ENCODE measurements at places on chromosomes 4 and X.

DNA sequence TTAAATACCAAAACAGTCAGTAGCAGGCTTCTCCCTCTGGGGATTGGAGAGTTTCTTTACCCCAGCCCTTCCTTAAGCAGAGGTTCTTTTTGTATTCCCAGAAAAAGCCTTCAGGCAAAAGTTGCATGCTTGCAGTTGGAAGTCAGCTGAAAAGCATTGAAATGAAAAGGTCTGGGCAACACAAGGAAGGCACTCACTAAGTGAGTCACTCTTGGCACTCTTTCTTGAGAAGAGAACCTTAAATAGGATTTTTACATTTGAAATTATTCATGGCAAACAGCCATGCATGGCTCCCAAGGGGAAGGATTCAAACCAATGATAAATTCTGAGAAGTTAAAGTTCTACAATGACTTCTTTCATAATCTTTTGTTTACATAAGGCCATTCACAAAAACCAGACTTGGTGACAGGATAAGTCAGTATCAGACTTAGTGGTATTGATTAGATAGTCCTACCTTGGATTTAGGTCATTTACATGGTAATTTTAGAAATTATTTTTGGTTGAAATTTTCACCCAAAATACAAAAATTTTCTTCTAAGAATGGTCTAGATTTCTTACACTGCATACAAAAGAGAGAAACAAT lies 2068.9 kb downstream of the PCDH7 start:
- no peak for DNase-seq

- no peak for DNase-seq
Measured at GRCh38 chrX:38704146-38704882, 96.9 kb upstream of the MID1IP1 start.

DNA sequence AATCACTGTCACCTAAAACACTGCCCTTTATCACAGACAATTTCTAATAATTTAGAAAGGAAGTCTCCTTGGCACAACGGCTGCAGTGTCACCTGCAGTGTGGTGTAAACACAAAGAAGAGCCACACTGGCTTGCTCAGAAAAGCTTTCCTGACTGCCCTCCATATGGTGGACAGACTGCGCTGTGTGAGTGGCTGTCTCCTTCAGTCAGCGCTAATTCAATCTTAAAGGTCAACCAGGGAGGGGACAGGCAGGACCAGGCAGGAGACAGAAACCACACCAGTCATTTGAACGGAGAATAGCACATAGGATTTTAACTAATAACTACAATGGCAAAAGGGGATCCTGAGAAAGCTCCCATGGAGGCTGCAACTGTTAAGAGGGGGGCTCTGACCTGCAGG lies 132.1 kb downstream of the NSUN7 start:
- no peak for DNase-seq

DNA sequence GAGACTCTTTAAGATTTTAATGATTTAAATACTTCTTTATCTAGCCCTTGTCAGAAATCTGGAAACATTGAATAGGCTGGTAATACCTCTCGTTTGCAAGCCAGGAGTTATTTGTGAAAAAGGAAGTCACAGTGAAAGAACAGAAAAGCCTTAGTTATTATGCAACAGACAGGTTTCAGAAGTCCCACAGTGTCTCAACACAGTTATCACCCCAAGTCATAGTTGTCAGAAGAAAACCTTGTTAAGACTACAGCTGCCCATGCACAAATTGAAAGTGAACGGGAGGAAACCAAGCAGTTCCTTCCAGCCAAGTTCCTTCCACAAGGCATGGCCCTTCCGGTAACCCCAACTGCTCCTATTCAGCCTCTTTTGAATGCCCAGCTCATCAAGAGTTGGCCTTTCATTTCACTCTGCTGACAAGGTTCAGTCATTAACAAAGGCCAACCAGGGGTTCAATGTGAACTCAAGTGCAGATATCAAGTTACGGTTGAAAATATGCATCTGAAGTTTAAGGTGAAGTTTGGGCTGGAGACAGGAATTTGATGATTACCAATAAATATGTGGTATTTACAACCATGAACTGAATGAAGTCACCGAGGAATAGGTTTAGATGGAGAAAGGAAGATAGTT lies 15.6 kb downstream of the ALPK1 start:
- no peak for DNase-seq

GRCh38 chr4:176788248-176788647 lies 4.5 kb downstream of the VEGFC start:
- DNase-seq: no peak

- no peak for DNase-seq
Measured at GRCh38 chr4:87370068-87370467, 20.9 kb downstream of the HSD17B11 start.

GRCh38 chr4:173492315-173492714 lies 37.7 kb downstream of the HAND2 start:
- DNase-seq: no peak

DNA sequence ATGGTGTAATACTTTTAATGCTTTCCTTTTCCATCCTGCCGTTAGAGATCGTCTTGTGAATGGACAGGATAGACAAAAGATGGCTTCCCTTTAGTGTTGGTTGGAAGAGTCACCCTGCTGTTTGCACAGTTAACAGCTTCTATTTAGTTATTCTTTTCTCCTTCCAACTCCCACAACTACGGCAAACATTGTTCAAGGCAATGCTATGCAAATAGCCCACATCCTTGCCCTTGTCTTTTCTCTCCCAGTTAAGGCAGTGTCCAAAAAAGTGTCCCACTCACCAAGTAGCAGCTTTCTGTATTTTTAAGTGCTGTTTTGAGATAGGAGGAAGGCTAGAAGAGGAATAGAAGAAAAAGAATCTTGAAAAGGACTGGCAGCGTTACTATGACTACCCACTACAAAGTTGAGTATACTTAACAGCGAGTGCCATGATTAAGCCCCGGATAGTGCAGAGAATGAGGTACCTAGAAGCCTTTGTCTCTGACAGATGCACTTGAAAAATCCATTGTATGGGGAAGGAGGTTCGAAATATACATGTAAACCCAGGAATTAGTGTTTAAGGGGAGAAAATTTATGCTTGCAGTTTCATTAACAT lies 12.1 kb upstream of the RUFY3 start:
- DNase-seq: no peak

DNA sequence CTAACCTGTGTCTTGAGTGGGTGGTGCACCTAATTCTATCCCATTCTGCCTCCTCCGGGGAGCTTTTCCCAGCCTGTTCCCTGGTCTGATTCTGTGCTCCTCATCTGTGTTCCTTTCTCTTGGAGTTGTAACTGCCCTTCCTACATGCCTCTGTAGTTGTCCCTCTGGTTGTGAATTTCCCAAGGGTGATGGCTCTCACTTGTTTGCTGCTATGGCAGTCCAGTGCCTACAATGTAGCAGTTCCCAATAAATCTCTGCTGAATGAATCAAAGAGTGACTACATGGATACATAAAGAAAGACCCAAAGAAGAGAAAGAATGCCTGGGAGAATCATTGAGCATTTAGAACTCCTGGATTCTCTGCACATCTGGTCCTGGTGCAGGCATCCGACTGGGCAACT lies 141.6 kb downstream of the HS3ST1 start:
- no peak for DNase-seq

DNA sequence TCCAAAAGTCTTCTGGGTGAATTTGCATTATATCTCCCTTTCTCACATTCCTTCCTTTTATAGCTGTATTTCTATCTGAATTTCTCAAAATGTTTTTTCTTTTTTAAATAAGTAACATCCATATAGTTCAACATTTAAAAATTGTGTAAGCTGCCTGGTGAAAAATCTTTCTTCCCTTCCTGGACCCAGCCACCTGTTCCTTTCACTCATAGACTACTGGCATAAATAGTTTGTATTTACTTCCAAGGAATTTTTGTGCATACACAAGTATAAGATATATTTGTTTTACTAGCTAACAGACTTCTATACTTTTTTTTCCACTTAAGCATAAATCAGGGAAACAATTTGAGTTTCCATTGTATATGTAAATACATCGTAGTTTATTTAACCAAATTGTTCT lies 35.7 kb downstream of the PACRGL start:
- DNase-seq: no peak

DNA sequence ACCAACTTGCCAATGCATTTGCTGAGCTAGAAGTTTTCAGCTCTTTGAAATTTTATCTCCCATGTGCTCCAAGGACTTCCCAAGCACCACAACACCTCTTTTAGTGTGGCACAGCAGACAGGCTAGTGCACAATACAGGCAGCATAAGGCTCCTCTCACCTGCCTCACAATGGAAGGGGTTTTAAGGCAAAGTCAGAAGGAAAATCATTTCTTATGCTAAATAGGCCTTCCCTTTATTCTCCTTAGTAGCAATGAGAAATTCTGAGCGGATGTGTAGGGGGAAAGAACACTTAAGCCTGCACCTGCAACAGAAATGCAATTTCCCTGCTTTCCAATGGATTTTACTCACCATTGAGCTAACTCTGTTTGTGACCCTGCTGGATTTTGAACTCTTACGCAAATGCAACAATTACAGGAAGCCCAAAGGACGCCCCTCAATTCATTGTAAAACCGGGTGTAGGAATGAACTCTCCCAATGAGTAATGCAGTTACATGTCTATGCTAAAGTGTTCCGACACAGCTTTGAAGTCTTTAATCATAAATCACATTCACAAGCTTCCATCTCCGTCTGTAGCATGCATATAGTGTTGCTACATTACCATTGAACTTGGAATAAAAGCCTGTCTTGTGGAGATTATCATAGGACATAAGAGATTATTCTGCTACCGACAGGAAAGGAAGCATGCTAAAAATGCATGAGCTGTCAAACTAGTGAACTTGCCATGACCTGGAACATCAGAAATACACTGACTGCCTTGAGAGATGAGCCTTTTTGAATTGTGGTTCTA lies 1084.9 kb downstream of the RPA4 start:
- peak; percentile 11 for DNase-seq

DNA sequence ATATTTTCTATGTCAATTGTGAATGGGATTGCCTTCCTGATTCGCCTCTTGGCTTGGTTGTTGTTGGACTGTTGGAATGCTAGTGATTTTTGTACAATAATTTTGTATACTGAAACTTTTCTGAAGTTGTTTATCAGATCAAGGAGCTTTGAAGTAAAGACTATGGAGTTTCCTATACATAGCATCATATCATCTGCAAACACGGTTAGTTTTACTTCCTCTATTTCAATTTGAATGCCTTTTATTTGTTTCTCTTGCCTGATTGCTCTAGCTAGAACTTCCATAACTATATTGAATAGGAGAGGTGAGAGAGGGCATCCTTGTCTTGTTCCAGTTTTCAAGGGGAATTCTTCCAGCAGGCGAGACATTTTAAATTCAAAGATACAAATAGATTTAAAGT lies 226.5 kb downstream of the FBXO8 start:
- DNase-seq: no peak

DNA sequence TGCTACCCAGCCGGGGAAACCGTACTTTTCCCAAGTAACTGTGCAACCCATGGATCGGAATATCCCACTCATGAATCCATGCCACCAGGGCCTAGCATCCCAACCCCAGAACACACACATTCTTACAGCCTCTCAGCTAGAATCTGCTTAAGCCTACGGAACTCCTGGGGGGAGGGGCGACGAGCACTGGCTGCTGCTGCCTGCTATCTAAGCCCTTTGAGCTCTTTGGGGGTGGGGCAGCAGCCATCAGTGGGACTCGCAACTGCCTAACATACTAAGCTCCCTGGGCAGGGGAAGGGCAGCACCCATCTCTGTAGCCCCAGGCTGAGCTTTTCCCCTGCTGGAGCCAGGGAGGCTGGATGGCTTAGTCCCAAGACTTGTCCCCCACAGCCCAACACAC lies 28.6 kb downstream of the NUDT10 start:
- no peak for DNase-seq

- peak; percentile 35 for DNase-seq
Measured at GRCh38 chrX:120244735-120245498, 5.7 kb upstream of the ZBTB33 start.

GRCh38 chrX:30935985-30936384 lies 46.9 kb upstream of the TAB3 start:
- peak; percentile 0 for DNase-seq

- no peak for DNase-seq
Measured at GRCh38 chr4:37830640-37831039, 4.2 kb downstream of the PGM2 start.

DNA sequence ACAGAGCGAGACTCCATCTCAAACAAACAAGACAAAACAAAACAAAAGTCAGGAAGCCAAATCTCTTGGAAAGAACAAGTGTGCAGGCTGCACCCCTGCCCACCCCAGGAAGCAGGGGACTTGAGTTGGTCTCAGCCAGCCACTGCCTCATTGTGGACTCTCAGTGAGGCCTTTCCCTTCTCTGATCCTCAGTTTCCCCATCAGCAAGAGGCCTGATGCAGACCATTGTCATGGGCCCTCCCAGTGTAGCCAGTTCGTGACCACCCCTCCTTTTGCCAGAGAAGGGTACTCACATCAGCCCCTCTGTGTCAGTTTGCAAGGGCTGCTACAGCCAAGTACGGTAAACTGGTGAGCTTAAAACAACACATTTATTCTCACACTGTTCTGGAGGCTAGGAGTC lies 48.9 kb upstream of the MAMLD1 start:
- no peak for DNase-seq

DNA sequence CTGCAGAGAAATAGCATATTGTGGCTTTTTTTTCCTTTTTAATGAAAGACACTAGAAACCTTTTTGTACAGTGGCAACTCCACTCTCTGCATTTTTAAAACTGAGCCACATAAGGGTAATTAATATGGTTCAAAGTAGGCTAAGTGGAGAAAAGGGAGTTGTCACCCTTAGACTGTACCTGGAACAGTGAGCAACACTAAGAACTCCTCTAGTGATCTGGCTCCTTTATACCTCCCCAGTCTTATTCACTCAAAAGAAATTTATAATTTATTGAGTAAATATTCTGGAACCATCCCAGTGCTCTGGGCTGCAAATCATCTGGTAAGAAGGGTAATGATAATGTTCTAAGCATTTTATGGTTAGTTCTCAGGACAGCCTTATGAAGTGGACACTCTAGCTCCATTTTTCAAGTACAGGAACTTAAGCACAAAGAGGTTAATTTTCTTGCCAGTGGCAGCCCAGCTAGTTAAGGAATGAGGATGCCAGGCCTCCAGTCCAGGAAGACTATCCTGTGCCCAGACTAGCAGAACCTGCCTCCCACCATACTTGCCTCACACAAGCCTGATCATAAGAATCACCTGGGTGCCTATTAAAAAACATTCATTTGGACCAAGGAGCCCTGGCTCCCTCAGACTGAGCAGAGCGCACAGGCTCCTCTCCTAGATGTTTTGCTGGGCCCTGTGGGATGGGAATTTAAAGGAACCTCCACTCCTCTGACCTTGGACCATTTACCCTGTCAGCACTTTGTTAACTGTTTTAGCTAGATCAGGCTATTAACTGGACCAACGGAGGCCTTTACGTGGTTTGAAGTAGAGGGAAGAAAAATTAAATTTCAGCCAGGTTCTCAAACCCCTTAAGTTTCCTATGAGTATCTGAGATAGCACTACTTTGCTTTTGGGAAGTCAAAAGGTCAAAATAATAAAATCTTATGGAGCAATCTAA lies 102.6 kb downstream of the PDE5A start:
- no peak for DNase-seq

DNA sequence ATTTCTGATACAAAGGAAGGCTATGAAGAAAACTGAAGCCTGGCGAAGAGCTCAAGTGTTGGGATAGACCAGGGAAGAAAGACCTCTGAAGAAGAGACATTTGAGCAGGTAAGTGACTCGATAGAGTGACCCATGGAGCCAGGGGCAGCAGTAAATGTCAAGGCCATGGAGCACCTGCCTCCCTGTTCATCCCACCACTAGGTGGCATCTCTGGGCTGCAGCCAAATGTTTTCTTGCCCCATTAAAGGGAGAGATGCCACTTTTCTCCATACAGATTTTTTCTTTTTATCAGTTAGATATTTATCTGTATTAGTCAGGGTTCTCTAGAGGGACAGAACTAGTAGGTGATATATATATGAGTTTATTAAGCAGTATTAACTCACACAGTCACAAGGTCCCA lies 4.9 kb upstream of the ZNF81 start:
- no peak for DNase-seq
